ENCODE measurements at places on chromosomes 2 and 18.

- H3K36me3 ChIP-seq: no peaks in the 10 kb centered on the region
- no peaks in the 10 kb centered on the region for H3K27me3 ChIP-seq
- no peak overlapping the region for H3K4me3 ChIP-seq
- peaks cover 33% of the 10 kb centered on the region for H3K4me1 ChIP-seq
- no peak overlapping the region for H3K27ac ChIP-seq
- no peak for DNase-seq
These were observed 11.3 kb upstream of the GBX2 start for GRCh38 chr2:236179236-236180075.

- peaks cover 83% of the 10 kb centered on the region for H3K4me1 ChIP-seq
- DNase-seq: no peak
These were observed 73.8 kb downstream of the SPTBN1 start for GRCh38 chr2:54529935-54530334.

DNA sequence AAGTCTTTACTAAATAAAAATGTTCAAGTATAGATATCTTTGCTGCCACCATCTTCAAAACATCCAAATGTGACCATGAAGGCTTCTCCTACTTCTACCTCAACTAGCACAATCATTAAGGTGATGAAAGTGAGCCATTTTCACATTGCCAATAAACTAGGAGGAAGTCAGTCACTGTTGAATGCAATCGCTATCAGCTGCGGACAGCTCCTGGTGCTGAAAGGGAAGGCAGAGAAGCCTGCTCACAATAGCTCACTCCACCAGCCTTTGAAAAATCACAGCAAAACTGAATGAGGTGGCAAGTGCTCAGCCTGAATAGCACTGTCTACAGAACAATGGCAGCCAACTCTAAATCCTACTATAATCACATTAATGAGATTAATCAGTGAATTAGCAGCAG, 2.2 kb downstream of the MYT1L start:
- H3K4me3 ChIP-seq: no peak overlapping the region
- no peaks in the 10 kb centered on the region for H3K36me3 ChIP-seq
- no peaks in the 10 kb centered on the region for H3K27me3 ChIP-seq

DNA sequence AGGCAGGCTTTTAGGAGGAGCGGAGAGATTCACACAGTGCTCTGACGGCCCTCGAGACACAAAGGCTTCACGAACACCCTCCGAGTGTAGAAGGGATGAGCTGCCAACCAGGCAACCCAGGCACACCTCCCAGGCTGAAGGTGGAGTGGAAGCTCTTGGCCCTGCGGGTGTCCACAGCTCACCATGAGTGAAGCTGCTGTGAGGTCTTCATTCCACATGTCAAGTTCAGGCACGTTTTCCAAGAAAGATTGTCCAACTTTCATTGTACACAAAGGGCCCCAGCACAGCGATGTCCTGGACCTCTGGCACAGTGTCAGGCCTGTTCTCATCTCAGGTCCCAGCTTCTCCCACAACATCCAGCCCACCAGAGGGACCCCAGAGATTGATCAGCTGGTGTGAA, 13.4 kb downstream of the PARD6G start:
- DNase-seq: no peak
- no peaks in the 10 kb centered on the region for H3K36me3 ChIP-seq
- no peak overlapping the region for H3K4me3 ChIP-seq
- H3K4me1 ChIP-seq: no peaks in the 10 kb centered on the region

DNA sequence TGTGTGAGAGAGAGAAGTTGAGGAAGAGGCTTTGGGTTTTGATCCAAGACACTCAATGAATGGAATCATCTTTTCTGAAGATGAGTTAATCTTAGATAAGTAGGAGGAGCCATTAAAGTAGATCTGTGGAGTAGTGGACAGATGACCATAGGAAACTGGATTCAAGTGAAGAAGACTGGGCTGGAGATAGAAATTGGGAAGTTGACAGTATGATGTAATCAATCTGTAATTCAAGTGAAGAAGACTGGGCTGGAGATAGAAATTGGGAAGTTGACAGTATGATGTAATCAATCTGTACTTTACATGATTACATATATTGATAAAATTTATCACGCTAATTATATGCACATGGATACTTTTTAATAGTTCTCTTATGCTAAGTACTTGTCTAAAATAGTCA, 92.8 kb downstream of the PHLPP1 start:
- no peaks in the 10 kb centered on the region for H3K27me3 ChIP-seq
- no peak for DNase-seq
- no peaks in the 10 kb centered on the region for H3K4me1 ChIP-seq
- H3K27ac ChIP-seq: no peak overlapping the region

DNA sequence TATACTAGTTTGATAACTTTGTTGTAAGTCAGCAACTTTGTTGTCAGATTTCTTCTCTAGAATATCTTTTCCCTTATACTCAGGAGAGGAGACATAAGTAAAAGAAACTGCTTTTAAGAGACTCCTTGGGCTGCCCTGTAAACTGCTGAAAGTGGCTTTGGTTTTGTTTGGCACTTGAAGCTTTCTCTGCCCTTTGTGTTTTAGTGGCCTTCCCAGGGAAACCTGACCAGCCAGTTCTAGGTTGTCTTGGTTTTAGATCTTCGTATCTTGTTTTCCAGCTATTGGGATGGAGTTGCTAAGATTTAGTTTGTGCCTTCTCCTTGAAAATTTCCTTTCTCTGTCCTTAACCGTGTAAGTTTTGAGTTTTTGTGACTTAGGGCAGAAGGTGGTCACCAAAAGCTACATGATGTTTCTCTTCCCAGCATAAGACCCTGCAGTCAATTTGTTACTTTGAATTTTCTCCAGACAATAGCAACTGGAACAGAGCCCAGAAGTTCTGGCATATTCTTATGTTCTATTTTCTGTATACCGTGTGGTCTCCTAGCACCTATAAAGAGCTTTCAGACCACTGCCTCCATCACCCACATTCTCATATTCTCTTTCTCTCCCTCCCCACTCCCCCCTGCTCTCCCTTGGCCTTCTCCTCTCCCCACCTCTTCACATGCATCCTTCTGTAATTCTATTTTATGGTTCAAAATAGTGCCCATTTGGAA, 81.1 kb downstream of the BOLA3 start:
- no peaks in the 10 kb centered on the region for H3K36me3 ChIP-seq
- H3K27me3 ChIP-seq: no peaks in the 10 kb centered on the region
- DNase-seq: no peak
- H3K4me3 ChIP-seq: no peak overlapping the region

GRCh38 chr2:4012197-4012596, 308.8 kb downstream of the DCDC2C start:
- no peaks in the 10 kb centered on the region for H3K4me1 ChIP-seq
- no peaks in the 10 kb centered on the region for H3K27me3 ChIP-seq
- DNase-seq: no peak
- no peak overlapping the region for H3K27ac ChIP-seq
- H3K36me3 ChIP-seq: no peaks in the 10 kb centered on the region
- H3K4me3 ChIP-seq: no peak overlapping the region

- no peak for DNase-seq
- H3K27ac ChIP-seq: no peak overlapping the region
- H3K4me1 ChIP-seq: no peaks in the 10 kb centered on the region
- no peaks in the 10 kb centered on the region for H3K27me3 ChIP-seq
- H3K4me3 ChIP-seq: no peak overlapping the region
These were observed 235.5 kb upstream of the SIX3 start for GRCh38 chr2:44705876-44706480.

GRCh38 chr2:191204433-191204832, 40.8 kb upstream of the MYO1B start:
- no peak overlapping the region for H3K4me3 ChIP-seq
- H3K36me3 ChIP-seq: no peaks in the 10 kb centered on the region
- DNase-seq: no peak
- H3K27ac ChIP-seq: no peak overlapping the region
- H3K4me1 ChIP-seq: no peaks in the 10 kb centered on the region

GRCh38 chr2:109124982-109125592, 3.9 kb upstream of the SH3RF3 start:
- H3K27me3 ChIP-seq: no peaks in the 10 kb centered on the region
- H3K36me3 ChIP-seq: no peaks in the 10 kb centered on the region
- no peak overlapping the region for H3K4me3 ChIP-seq
- no peak for DNase-seq

DNA sequence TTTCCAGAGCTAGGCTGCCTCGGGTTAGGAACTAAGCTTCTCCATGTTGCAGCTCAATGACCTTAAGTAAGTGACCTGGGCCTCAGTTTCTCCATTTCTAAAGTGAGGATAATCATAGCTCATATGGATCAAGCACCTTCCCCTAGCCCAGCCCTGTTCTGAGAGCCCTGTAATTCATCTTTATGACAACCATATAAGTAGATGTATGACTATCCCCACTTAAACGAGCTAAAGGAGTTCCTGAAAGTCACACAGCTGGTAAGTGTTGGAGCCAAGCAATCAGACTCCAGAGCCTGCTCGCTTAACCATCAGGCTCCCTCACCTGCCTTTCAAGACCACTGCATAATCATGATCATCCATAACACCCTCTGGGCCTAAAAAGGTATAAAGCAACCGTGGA, 135.4 kb downstream of the SP3 start:
- DNase-seq: no peak
- H3K4me1 ChIP-seq: peaks cover 29% of the 10 kb centered on the region
- no peaks in the 10 kb centered on the region for H3K36me3 ChIP-seq
- no peaks in the 10 kb centered on the region for H3K27me3 ChIP-seq

- peaks cover 36% of the 10 kb centered on the region for H3K27me3 ChIP-seq
- peaks cover 59% of the 10 kb centered on the region for H3K36me3 ChIP-seq
- H3K27ac ChIP-seq: no peak overlapping the region
- H3K4me1 ChIP-seq: no peaks in the 10 kb centered on the region
- H3K4me3 ChIP-seq: no peak overlapping the region
These were observed 7.3 kb upstream of the ASIC4 start for GRCh38 chr2:219506802-219507526.

- DNase-seq: no peak
- no peak overlapping the region for H3K4me3 ChIP-seq
- H3K27me3 ChIP-seq: no peaks in the 10 kb centered on the region
- H3K4me1 ChIP-seq: no peaks in the 10 kb centered on the region
- H3K36me3 ChIP-seq: no peaks in the 10 kb centered on the region
These were observed 33.3 kb downstream of the RBMS1 start for GRCh38 chr2:160460333-160460731.

- H3K27ac ChIP-seq: no peak overlapping the region
- H3K4me1 ChIP-seq: peaks cover 40% of the 10 kb centered on the region
- DNase-seq: no peak
- H3K4me3 ChIP-seq: no peak overlapping the region
These were observed 2.9 kb upstream of the DPYSL5 start for GRCh38 chr2:26845021-26845420.
